Vagina (tissue), 2 donors: ENCODE measurements at places on chromosomes 6 and 20.
A peak's percentile ranks its signal among the peaks of the same experiment; 100 is the strongest.

DNA sequence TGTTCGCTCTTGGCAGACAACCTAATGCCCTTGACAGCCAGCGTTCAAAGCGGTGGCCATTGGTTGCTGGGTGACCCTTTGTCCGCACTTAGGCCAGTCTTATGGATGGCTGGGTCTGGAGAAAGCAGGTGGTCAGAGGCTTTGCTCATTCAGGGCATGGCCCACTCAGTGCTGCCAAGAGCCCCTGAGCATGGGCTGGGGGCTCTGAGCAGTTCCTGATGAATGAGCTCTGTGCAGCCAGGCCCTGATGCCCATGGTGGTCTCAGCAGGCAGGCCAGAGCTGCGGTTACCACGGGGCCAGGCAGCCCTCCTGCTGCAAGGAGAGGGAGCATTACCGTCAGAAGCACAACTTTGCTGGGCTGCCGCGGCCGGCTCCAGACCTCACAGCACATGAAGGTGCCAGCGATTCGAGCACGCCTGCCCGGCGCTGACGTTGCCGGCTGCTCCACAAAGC lies 36.3 kb downstream of the CDH4 start:
- H3K27me3 ChIP-seq, result no peaks in the 10 kb centered on the region
- H3K4me3 ChIP-seq, result no peak overlapping the region
- no peaks in the 10 kb centered on the region for H3K4me1 ChIP-seq

DNA sequence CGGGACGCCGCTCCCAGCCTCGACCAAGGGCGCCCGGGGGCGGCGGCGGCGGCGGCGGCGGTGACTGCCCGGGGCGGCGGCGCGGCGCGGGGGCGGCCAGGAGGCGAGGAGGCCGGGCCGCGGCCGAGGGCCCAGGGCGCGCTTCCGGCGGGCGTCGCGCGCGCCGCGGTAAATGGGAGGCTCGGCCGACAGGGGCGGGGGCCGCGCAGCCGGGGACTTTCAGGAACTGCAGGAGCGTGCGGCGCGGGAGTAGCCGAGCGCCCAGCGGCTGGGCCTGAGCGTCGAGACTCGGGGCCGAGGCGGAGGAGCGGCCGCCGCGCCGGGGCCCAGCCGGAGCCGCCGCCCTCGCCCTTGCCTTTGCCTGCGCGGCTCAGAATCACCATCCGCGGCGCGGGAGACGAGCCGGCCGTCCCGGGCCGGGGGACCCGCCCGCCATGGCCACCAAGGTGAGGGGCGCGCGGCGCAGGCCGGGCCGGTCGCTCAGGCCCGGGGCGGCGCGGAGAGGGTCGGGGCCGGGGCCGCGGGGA lies at the start of gene SNX9:
TSS of gene SNX9 (plus strand) at position 246 of the 527 bp plus-strand sequence. CDS start at position 435, 189 bp downstream.
- no peaks in the 10 kb centered on the region for H3K27me3 ChIP-seq
- peak; percentile 54 for DNase-seq
- H3K36me3 ChIP-seq, result no peaks in the 10 kb centered on the region
- peaks cover 31% of the 10 kb centered on the region for H3K4me1 ChIP-seq

GRCh38 chr6:49636713-49637349 lies at the start of gene RHAG:
TSS of gene RHAG (minus strand) at chr6:49636839. CDS start at chr6:49636812, 27 bp downstream.
- H3K36me3 ChIP-seq, result no peaks in the 10 kb centered on the region
- H3K27ac ChIP-seq, result no peak within 1 kb of the TSS
- no peak for DNase-seq

DNA sequence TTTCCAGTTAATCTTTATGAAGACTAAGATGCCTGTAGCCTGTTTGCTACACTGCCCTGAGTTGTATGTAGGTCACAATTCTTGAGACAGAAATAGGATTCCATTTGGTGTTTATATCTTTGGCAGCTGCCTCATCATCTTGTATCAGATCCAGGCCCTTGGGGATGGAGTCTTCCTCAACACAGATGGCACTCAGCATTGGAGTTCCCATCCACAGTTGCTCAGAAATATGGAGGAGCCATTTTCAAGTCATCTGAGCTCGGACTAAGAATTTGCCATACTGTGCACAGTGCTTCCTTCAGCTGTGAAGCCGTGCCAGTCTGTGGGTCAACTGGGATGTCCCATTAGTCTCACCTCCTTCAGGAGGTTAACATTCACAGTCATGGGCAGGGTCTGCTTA lies 156.6 kb downstream of the ZDHHC14 start:
- H3K27me3 ChIP-seq, result no peaks in the 10 kb centered on the region
- peaks cover 19% of the 10 kb centered on the region for H3K4me1 ChIP-seq
- H3K36me3 ChIP-seq, result no peaks in the 10 kb centered on the region
- DNase-seq, result no peak
- no peak overlapping the region for H3K27ac ChIP-seq

DNA sequence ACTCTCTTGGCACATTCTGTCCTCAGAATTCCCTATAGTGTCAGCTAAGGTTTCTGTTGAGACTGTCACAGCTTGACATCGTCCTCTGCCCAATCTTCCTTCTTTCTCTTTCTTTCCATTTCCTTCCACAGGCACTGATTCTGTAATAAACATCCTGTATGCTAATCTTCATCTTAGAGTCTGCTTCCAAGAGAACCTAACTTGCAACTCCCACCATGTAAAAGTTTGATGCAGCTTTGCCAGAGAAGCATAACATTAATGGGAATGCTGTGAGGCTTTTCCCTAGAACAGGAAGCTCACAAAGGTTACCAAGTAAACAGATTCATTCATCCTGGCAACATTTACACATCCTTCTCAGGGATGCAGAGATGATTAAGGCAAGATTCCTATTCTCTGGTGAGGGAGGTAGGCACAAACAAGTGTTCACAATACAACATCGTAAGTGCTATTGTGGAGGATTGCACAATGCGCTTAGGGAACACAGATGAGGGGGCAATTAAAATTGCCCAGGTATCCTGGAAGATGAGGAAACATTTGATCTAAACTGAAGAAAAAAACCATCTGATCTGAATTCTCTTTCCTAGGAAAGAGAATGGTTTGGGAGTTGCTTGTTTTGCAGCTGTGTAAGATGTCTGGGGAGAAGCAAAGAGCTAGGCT lies 74.7 kb downstream of the GRM1 start:
- no peak for DNase-seq
- no peak overlapping the region for H3K4me3 ChIP-seq
- H3K4me1 ChIP-seq, result no peaks in the 10 kb centered on the region
- no peak overlapping the region for H3K27ac ChIP-seq
- H3K36me3 ChIP-seq, result no peaks in the 10 kb centered on the region

DNA sequence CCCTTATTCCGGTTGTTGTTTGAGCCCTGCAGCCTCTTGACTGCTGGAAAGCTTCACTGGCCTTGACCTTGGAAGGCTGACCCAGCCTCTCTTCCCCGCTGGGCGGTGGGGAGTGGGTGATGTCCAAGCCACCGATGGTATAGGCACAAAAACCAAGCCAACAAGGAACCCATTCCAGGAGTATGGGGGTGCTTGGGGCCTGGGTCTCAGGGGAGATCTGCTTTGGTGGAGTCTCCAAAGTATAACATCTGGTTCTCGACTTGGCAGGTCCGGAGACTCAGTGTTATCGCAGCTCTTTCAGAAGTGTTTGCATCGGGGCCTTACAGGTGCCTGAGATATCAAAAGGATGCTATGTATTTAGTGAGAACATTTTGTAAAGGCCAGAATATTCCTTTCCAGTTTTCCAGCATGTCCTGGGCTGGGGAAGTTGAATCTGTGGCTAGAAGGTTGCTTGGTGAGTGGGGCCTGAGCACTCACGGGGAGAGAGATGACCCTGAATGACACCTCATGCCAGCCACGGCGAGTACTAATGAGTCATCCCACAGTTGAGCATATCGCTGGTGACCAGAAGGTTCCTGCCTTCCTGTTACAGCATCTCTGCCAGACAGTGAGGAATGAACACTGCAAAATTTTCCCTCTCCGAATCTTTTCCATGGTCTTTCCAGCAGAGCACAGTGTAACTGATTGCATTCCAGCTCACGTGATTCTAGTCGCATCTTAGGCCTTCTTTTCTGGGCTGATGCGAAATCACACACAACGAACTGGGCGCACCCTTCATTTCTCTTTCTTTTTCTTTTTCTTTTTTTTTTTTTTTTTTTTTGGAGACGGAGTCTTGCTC lies 133.9 kb downstream of the ZDHHC14 start:
- H3K36me3 ChIP-seq, result no peaks in the 10 kb centered on the region
- no peaks in the 10 kb centered on the region for H3K27me3 ChIP-seq
- no peak overlapping the region for H3K27ac ChIP-seq
- DNase-seq, result no peak
- H3K4me1 ChIP-seq, result no peaks in the 10 kb centered on the region

DNA sequence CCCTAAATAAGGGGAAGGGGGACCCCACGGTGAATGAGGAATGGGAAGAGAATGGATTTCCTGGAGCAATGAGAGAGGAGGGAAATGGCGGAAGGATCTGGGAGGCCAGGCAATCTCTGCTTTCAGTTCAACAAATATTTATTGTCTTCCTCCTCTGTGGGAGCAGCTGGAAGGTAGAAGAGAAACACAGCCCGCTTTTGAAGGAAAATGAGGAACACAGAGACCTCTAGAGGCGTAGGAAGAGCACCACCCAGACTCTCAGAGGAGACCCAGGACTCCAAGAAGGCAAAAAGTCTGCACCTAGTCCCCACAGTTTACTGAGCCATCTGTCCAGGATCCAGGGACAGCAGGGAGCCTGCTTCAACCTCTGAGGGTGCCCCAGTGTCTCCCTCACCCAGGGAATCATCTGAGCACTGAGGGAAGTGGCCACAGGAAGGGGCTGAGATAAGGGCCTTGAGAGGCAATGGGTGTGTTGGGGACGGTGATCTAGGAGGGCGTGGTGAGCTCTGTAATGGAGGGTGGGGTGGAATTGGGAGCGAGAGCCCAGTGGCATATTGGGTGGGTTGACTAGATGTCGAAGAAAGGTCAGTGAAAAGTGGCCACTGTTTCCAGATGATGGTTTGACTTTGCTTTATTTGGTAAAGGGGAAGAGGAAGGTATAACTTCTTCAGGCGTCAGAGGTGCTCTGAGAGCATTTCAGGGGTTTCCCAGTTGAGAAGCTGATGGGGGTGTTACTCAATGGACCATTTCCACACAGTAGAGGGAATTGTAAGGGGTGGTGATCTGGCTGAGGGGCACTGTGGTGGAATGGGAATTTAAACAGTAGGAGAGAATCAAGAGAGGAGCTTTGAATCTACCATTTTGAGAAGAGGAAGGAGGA lies 610 bp downstream of the PSORS1C1 start:
- H3K27me3 ChIP-seq, result no peaks in the 10 kb centered on the region
- no peak for DNase-seq
- H3K36me3 ChIP-seq, result no peaks in the 10 kb centered on the region
- H3K4me3 ChIP-seq, result peak overlapping the region; percentile 35

- DNase-seq, result no peak
- H3K36me3 ChIP-seq, result no peaks in the 10 kb centered on the region
- H3K4me1 ChIP-seq, result no peaks in the 10 kb centered on the region
- H3K27ac ChIP-seq, result no peak overlapping the region
- H3K27me3 ChIP-seq, result no peaks in the 10 kb centered on the region
- H3K4me3 ChIP-seq, result no peak overlapping the region
Measured at GRCh38 chr6:163331245-163331644, 83.3 kb upstream of the QKI start.

GRCh38 chr6:46781478-46782378 lies 11.5 kb upstream of the MEP1A start:
- H3K27ac ChIP-seq, result no peak overlapping the region
- H3K4me3 ChIP-seq, result no peak overlapping the region
- H3K36me3 ChIP-seq, result no peaks in the 10 kb centered on the region
- no peaks in the 10 kb centered on the region for H3K4me1 ChIP-seq

DNA sequence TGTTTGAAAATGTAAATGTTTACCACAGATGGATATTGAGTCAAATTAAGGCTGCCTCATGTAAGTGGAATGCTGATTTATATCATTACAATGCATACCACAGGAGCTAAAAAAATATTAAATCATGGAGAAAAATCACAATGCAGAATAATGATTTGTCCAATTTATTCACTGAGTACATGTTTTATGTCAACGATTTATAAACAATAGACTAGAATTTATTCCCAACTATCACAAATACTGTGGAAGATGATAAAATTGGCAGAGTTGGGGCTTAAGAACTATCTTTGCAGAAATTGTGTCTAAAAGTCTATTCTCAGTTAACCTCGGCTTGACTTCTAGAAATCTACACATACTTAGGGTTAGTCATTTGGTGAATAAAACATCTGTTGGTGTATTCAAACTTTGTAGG lies 472.1 kb upstream of the MARCKS start:
- no peaks in the 10 kb centered on the region for H3K36me3 ChIP-seq
- H3K4me1 ChIP-seq, result no peaks in the 10 kb centered on the region
- H3K27ac ChIP-seq, result no peak overlapping the region
- no peak overlapping the region for H3K4me3 ChIP-seq

DNA sequence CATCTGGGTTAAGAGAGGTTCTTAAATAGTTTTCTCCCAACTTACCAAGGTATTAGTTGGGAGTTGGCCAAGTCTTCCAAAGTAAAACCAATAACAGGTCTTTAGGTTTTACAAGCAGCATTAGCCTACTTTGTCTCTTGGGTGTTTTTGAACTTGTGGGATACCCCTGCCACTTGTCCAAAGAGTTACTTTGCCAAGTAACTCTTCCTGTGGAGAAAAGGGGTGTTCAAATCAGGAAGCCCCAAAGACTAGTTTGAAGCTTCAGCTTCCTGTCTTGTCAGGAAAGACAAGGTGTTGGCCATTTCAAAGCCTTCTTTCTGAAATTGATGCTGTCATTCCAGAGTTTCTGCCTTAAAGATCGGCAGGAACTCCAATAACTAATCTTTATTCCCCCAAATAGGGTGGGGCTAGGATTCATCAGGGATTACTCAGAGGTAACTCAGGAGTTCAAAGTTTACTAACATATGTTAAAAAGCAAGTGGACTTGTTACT lies 822 bp downstream of the RAB22A start:
- H3K27ac ChIP-seq, result peak overlapping the region; percentile 87
- H3K4me1 ChIP-seq, result peaks cover 40% of the 10 kb centered on the region
- peak overlapping the region; percentile 89 for H3K4me3 ChIP-seq
- no peaks in the 10 kb centered on the region for H3K27me3 ChIP-seq
- H3K36me3 ChIP-seq, result no peaks in the 10 kb centered on the region

DNA sequence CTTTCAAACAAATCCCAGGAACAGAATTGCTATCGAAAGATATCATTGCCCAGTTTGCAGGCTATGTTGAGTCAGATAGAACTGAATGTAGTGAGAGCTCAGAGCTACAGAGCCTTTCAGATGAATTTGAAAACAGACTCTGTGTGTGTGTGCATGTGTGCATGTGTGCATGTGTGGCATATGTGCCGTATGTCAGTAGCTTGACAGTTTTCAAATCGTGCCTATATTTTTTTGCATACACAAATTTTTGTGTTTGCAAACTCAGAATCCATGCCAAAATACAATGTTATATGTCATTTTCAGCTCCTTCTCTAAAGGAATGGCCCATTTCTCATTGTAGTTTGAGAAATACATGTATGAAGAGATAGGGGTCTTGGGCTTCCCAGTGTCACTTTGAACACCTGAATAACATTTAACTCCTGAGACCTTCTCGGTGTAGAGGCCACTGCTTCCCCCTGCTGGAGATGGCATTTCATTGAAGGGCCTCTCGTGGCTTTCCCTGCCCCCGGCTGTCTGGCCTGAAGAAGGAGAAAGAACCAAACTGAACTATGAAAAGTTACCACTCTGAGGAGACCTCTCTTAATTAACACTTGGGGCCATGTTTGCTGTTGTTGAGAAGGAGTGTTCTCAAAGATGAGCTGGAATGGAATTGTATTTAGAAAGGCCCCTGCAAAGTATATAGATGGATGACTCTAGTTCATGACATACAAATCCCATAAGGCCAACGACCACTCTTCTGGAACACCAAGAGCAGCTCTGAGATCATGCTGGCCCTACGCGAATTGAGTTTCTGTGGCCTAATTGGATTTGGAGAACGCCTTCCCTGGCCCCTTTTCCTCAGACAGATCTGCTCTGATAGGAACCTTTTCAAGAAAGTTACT lies 58.7 kb downstream of the VAPB start:
- H3K4me3 ChIP-seq, result no peak overlapping the region
- no peak for DNase-seq
- no peaks in the 10 kb centered on the region for H3K27me3 ChIP-seq
